Activated CD4-positive, alpha-beta T cell treated with anti-CD3 and anti-CD28 coated beads for 36 hours (primary cell): ENCODE measurements at places on chromosomes 4 and X.

DNA sequence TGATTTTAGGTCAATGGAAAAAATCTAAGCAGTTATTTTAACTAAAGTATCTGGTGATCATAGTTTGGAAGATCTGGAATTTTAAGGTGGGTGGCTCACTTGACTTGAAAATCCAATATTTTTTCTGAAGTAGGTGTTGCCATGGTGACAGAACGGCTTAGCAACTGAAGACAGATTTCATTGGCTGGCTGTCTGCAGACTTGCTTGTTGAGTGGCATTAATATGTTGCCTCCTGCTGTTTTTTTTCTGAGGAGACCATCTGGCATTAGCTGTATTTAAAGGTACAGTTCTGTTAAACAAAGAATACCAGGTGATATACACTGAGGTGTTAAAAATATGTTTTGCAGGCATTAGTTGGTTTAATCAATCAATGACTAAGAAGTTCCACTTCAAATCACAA is 19.8 kb downstream of the CPE start:
- no peak for DNase-seq

DNA sequence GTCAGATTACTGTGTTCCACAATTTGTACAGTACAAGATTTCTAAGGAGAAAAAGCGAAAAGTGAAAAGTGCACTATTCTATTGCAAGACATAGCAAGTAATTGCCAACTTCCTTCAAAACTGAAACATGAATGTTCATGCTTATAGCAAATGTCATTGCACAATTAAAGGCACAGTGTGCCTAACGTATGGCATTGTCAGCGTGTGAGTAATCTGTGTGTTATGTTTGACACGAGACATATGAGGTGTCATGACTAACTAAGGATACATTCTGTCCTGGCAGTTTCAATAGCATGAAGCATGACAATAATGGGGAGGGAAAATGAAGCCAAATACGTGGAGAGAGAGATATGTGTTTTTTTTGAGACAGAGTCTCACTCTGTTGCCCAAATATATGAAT is 33.6 kb upstream of the TBC1D9 start:
- no peak for DNase-seq

GRCh38 chr4:170801771-170802170 is 712.0 kb upstream of the AADAT start:
- DNase-seq, result no peak

DNA sequence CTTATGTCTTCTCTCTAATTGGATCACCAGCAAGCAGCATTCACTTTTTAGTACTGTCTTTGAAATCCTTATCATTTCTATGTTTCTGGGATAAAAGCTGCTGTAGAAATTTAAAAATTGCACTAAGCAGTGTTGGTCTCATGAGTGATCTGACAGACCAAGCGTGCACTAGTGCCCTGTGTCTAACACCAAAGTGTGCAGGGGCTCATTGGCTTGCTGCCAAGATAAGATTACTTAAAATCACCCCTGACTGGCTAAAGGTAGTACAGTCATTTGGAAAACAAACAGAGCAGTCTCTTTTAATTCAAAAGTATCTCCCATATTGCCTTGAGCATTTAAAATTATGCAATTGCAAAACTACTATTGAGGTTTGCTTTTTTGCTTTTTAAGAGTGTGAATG is 304.6 kb downstream of the ARAP2 start:
- no peak for DNase-seq

- DNase-seq, result peak; percentile 57
These were observed at the start of gene ZCCHC18 for GRCh38 chrX:104112326-104112951. Gene ZCCHC18 (plus strand): TSS chrX:104112523. CDS start chrX:104114112, 1,589 bp downstream.

GRCh38 chrX:2848871-2849301 is 20.2 kb downstream of the GYG2 start:
- DNase-seq, result no peak

GRCh38 chr4:138773321-138773720 is 242.3 kb upstream of the NOCT start:
- no peak for DNase-seq

DNA sequence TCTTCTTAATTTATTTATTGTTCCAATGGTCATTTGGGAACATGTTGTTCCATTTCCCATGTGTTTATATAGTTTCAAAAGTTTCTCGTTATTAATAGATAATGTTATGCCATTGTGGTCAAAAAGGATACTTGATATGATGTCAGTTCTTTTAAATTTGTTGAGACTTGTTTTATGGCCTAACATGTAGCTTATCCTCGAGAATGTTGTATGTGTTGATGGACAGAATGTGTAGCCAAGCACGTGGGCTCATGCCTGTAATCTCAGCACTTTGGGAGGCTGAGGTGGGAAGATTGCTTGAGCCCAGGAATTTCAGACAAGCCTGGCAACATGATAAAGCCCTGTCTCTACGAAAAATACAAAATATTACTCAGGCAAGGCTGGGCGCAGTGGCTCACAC is 168.5 kb upstream of the USP38 start:
- no peak for DNase-seq

DNA sequence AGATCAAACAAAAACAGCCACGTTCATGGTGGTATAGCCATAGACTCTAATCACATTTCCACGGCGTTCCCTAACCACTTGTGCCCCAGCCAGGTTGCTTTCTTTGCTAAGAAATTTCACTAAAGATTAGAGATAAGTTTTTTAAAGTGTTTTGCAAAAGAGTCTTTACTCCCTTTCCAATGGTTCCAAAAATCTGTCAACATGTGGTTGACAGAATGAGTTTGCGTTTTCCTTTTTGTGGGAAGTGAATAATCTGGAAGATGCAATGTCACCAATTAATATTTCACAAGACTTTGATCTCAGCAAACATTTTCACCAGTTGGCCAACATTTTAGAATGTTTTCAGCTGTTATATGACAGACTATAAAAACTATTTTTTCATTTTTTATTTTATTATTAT is 35.3 kb downstream of the CXCL1 start:
- no peak for DNase-seq

- DNase-seq, result no peak
These were observed 14.0 kb downstream of the SORCS2 start for GRCh38 chr4:7206385-7206784.
